Esophagus mucosa (tissue), 1 donor: ENCODE measurements at places on chromosomes 11 and 22. TPM values are rescaled to one million over a fixed set of nuclear protein-coding genes. Genes with fewer than 3 reads are reported as not detected.

The TAF10 gene
- total RNA-seq: 101 TPM

DNA sequence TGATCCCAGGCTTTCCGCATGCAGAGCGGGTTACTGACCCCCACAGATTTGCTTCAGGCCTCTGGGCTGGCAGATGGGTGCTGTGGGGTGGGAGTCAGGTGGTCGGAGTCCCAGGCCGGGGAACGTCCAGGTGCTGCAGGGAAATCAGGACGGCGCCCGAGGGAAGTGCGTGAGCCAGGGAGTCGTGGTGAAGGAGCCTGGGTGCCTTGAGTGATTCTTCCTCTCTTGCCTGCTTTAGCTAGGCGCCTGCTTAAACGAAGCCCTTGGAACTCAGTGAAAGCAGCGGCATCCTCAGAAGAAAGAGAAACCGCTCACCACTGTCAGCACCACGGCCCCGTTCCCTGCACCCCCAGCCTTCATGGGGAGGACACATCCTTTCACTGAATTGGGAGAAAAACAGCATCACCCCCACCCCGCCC, 455.6 kb downstream of the BRD1 start:
- ATAC-seq: no peak

- no peak for ATAC-seq
Measured at GRCh38 chr22:18096823-18097222, 13.8 kb upstream of the TUBA8 start.

- ATAC-seq: no peak
Measured at GRCh38 chr11:35785287-35786167, 123.0 kb downstream of the TRIM44 start.

The A4GALT gene
- 14.3 TPM for total RNA-seq

DNA sequence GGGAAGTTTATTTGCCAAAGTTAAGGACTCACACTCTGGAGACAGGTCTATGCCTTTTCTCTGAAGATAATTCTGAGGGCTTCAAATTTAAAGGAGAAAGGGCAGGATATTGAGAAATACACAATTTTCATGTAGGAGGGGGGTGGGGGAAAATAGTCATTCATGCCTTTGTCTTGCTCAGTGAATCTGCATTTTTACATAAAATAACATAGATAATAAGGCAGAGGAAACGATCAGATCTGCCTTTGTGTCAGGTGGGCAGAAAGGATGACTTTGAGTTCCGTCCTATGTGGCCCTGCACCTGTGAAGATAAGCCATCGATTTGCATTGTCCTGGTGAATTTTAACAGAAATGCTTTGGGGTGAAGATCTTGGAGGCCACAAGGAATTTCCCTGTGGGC, 76.8 kb downstream of the SC5D start:
- no peak for ATAC-seq

- ATAC-seq: peak; percentile 15
Measured at GRCh38 chr11:70225681-70226177, 22.6 kb downstream of the FADD start.

The FKBP2 gene
- total RNA-seq: 40.7 TPM

DNA sequence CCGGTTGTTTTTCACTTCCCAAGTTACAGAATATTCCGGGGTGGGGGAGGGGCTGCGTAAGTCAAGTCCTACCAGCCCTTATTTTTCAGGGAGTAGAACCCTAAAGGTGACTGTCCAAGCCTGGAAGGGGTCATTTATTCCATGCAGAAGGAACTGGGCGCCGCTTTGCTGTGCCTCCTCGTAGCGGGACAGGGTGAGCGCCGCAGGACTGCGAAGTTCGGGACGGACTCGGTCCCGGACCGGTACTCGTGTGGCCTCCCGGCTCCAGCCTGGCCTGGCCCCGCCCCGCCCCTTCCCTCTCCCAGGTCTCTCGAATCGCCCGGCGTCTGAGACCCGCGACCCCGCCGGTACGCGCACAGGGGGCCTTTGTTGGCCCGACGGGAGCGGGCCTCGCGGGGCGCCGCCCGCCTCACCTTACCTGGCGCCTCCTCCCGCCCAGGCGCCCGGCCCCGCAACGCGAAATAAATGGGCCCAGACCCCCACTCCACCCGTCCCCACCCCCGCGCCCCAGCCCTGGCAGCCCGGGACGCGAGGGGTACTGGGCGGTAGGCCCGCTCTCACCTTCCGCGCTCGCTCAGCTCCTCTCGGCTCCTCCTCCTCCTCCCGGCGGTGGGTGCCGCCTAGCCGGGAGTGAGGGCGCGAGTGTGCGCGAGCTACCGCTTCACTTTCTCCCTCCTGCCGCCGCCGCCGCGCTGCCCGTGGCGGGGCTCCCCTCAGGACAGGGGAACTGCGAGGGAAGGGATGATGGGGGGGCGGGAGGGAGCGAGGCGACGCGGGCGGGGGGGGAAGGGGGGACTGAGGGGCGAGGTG, 698 bp downstream of the PAK1 start:
- ATAC-seq: peak; percentile 71

The RHBDD3 gene
- 10.4 TPM for total RNA-seq

GRCh38 chr11:114183044-114183511, 113.1 kb upstream of the NNMT start:
- no peak for ATAC-seq

The CCDC86 gene
- total RNA-seq: 19.9 TPM

- no peak for ATAC-seq
Measured at GRCh38 chr11:123063826-123064657, 2.1 kb upstream of the HSPA8 start.
